ENCODE measurements at places on chromosomes 2 and 18.
A peak's percentile ranks its signal among the peaks of the same experiment; 100 is the strongest.

- no peak for DNase-seq
Observed at GRCh38 chr2:27811768-27812167, 40.2 kb downstream of the MRPL33 start.

DNA sequence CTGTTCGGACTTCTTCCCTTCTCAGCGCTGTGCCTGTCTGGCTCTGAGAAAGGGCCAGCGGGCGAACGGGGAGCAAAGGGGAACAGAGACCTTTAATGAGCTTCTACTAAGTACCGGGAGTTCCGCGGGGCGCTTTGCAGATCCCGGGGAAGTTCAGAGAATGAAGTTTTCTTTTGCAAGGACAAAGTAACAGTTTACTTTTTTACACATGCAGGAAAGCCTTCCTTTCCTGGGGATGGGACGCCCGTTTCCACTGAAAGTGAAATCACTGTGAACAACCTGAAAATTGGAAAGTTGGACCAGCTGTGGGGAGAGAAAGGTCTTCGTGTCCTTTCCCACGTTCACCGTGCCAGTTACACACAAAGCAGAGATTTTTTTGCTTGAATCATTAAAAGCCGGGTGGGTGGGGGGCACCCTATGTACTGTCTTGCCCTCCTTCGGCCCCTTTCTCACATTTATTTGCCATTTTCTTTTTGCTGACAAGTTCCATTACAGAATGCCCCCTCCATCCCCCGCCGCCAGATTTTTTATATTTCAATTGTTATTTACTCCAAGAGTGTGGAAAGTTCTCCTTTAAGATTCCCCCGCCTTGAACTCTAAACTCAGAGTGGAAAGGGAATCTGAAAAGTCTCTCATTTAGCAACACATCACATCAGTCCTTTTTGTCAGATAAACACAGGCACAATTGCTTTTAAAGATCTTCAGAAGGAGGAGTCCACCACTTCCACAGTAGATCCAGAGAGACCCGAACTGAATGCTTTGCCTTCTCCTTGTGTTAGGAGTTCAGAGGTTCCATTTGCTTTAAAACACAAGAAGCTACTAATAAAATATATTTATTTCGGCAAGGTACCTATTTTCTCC, 1.1 kb upstream of the FN1 start:
- DNase-seq = no peak

GRCh38 chr2:150075831-150076230, 411.6 kb downstream of the RND3 start:
- DNase-seq = no peak

GRCh38 chr2:47737191-47737975, 45.6 kb upstream of the MSH6 start:
- no peak for DNase-seq

GRCh38 chr2:180910831-180911665, 69.4 kb upstream of the UBE2E3 start:
- DNase-seq = no peak

DNA sequence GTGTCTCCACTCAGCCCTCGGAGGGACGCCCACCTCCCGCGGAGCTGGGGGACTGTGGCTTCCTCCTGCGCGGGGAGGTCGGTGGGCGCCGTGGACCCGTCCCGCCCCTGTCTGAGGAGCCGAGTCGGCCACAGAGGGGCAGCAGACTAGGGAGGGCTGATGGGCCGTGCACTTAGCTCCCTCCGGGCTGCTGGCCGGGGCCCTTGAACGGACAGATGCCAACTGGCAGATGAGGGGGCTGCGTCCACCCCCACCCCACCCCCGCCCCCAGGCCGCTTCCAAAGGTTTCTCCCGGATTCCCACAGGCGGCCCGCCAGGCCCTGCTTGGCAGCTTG, 10.4 kb upstream of the UBE2F start:
- no peak for DNase-seq

DNA sequence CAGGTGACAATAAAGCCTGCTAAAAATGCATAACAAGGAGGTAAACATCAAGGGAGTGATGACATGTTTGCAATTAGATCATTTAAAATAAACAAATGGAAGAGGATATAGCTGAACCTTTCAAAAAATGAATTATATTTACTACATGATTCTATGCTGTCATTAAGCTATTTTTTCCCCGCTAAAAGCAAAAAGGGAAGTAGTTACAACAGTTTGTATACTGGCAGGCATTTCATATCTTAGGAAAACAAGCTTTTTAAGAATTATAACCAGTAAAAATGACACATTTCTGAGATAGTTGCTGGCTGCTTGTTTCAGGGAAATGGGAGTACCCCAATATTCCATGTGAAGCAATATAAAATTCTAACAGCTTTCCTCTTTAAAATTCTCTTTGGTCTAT, 89.1 kb upstream of the ITGB6 start:
- no peak for DNase-seq

DNA sequence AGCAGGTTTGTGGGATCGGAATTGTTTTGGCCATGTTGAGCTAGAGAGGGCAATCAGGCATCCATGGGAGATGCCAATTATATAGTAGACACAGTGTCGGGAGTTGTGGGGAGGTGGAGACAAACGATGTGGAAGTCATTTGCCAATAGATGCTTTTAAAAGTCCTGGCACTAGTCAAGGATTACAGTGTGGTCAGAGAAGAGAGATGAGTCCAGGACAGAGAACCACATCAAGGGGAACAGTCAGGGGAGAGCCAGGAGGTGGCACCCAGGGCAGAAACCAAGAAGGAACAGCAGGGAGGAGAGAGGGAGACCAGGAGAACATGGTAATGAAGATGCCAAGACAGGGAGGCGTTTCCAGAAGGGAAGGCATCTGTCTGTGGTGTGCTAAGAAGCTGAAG, 81.2 kb downstream of the ARL4C start:
- DNase-seq = no peak

DNA sequence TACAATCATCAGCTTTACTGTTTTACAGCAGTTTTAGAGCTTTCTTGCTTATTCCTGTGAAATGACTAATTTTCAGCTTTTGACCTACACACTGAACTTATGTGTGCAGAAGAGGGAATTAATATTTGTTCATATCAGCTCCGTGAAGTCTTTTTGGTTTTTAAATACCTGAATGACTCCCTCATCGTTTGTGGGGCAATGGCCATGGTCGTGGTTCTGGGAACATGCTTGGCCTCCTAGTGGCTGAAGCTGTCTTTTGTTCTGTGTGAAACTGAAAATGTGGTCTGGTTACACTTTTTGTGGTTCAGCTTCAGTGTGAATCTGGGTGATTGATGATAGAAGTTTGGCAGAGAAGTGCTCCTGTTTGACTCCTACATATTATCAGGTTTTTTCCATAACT, 408.1 kb downstream of the THSD7B start:
- DNase-seq = no peak

DNA sequence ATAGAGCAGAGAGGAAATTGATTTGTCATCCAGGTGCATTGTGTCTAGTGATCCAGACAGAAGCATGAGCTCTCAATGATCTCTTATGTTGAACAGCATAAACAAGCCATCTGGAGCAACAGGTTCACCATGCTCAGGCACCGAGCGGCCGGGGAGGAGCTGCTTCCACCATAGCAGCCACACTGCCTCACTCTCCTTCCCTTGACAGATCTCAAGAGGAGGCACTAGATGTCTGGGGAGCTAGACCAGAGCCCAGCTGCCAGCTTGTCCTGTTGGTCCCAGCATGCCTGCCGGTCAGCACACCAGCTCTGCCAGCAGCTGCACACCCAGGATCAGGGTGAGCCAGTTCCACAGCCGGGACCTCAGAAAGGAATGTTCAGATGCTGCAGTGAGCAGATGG, 17.5 kb upstream of the LONRF2 start:
- no peak for DNase-seq

DNA sequence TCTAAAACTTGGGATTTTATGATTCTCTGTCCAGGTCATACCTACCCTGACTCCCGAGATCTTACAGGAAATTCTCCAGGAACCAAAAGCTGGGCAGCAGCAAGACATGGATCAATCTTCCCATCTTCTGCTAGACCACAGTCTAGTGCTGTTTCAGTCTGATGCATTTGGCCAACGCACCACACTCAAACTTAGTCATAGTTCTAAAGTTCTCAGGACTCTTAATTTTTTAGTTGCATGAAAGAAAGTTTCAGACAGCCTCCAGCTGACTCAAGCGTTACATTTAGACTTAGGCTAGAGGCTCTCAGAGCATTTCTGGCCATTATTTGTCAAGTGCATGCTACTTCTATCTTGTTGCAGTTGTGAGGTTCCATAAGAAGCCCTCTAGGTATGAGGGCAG, 230.1 kb upstream of the CCDC150 start:
- DNase-seq = no peak

DNA sequence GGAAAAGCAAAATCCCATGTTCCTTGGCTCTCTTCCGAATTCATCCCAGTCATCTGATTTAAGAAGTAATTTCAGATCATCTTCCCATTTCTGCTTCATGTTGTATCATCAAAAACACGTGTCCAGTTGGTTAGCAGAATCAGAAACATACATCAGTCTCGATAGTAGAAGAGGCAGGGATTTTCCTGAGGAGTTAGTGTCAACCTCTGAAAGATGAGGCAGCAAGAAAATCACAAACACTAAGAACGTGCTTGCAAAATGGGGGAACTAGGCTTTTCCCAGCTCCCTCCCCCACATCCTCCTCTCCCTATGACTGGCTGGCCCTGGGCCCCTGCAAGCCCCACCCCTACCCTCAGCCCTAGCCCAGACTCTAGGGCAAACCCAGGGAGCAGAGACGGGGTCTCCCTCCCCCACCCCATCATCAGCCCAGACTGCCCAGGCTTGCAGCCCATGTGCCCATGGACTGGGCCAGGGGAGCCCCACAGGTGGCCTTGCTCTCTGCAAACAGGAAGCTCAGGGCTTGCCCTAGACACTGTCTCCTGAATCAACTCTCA, 161.0 kb upstream of the ID2 start:
- peak; percentile 8 for DNase-seq

DNA sequence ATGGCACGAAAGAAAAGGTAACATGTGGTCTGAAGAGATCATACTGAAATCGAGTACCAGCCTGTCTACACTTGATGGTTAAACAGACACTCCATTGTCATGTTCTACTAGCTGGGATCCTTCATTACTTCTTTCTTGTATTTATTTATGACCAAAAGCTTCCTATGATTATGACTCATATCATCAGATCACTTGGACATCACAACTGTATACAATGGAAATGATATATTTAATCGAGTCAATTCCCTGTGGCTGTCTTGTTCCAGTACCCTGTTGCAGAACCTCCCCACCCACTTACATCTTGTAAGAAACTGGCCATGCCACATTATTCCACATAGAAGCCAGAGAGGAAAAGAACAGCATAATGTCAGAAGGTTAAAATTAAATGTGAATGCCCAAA, 358.9 kb downstream of the ZEB2 start:
- DNase-seq = no peak

DNA sequence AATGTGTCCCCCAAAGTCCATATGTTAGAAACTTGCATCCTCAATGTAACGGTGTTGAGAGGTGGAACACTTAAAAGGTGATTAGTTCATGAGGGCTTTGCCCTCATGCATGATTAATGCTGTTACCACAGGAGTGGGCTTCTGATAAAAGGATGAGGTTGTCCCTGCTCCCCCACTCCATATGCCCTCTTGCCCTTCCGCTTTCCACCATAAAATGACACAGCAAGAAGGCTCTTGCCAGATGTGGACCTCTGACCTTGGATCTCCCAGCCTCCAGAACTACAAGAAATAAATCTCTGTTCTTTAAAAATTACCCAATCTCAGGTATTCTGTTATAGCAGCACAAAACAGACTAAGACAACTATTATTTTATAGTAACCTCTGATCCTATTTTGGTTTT, 412.1 kb downstream of the NBAS start:
- DNase-seq = no peak

GRCh38 chr18:10354241-10354811, 100.1 kb upstream of the APCDD1 start:
- no peak for DNase-seq

DNA sequence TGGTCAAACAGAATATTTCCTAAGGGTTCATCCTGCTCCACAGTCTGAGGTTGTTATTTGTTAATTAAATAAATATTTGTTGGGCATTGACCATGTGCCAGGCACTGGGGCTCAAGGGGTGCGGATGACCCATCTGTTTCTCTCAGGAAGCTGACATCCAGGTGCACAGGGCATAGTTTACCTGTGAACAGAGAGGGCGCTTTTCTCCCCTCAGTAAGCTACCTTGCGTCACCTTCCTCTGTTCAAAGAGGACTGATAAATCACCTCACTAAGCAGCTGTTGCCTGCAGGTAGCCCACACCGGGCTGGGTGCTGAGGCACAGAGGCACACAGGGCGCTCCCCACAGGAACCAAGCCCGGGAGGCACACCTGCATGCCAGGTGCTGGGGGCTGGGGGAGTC, 41.6 kb downstream of the SH3RF3 start:
- no peak for DNase-seq

GRCh38 chr18:56267334-56267733, 371.1 kb downstream of the TXNL1 start:
- no peak for DNase-seq

- DNase-seq = no peak
Observed at GRCh38 chr18:37006742-37007141, 177.8 kb downstream of the KIAA1328 start.

GRCh38 chr18:55768255-55768654, 180.3 kb upstream of the TCF4 start:
- DNase-seq = no peak

DNA sequence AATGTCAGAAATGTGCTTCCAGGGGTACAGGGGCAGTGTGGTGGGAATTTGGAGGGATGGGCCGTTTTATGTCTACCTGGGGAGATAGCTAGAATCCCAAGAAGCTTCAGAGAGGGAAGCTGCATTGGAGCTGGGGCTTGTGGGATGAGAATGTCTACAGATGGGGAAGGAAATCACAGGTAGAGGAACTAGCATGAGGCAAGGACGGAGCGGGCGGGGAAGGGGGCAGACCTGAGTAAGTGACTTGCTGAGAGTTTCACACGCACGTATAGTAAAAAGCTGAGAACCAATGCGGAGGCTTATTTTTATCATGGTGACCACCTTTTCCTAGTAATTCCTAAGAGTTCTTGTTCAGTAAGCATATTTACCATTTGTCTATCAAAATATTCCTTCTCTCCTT, 6.3 kb downstream of the C2orf80 start:
- DNase-seq = no peak

GRCh38 chr2:160388464-160389263, 104.9 kb downstream of the RBMS1 start:
- DNase-seq = peak; percentile 21

GRCh38 chr2:182650704-182651103, 65.4 kb upstream of the DNAJC10 start:
- no peak for DNase-seq

DNA sequence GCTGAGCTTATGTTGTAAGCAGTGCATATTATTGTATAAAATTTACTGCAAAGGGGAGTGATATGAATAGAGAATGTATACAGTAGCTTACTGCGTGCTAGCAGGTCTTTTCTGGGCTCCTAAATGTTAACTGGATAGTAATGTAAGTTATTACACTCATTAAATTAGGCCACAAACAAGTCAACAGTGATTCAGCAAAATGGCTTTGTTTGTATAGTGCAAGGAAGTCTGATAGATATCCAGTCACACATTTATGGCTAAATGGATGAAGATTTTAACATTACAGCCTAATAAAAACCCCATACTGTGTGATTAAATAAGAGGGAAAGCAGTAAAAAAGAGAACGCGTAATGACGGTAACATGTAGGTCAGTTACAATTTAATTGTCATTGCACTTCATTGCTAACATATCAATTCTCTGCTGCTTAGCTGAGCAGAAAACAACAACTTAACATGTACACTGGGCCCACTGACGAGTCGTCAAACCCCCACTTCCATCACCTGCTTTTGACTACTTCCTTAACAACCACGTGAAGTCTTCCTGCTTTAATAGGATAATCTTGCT, 665.0 kb upstream of the FANCL start:
- no peak for DNase-seq
